Tongue (tissue), 3 donors: ENCODE measurements at places on chromosomes 1 and 21. TPM values are rescaled to one million over a fixed set of nuclear protein-coding genes. Genes with fewer than 3 reads are reported as not detected.

Gene SYDE2
- total RNA-seq = 18.4 TPM

Gene NFIA
- 68.1 TPM for total RNA-seq

Gene HENMT1
- total RNA-seq = 15.1 TPM

Gene ESPN
- total RNA-seq = 3.8 TPM

Gene CCDC190
- total RNA-seq = 11.8 TPM

Gene METTL18
- total RNA-seq = 4.9 TPM

DNA sequence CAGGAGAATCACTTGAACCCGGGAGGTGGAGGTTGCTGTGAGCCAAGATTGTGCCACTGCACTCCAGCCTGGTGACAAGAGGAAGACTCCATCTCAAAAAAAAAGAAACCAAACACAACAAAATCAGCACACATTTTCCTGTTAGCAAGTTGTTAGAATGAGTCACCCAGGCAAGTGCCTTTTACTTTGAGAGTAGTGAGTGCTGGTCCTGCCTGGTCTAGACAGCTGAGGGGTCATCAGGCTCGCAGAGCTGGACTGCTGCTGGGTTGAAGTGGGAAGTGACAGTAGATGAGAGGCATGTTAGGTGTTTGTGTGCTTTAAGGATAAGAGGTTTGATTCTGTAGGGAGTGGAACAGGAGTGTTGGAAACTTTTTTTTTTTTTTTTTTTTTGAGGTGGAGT is 31.9 kb downstream of the GNPAT start:
- no peak for DNase-seq

DNA sequence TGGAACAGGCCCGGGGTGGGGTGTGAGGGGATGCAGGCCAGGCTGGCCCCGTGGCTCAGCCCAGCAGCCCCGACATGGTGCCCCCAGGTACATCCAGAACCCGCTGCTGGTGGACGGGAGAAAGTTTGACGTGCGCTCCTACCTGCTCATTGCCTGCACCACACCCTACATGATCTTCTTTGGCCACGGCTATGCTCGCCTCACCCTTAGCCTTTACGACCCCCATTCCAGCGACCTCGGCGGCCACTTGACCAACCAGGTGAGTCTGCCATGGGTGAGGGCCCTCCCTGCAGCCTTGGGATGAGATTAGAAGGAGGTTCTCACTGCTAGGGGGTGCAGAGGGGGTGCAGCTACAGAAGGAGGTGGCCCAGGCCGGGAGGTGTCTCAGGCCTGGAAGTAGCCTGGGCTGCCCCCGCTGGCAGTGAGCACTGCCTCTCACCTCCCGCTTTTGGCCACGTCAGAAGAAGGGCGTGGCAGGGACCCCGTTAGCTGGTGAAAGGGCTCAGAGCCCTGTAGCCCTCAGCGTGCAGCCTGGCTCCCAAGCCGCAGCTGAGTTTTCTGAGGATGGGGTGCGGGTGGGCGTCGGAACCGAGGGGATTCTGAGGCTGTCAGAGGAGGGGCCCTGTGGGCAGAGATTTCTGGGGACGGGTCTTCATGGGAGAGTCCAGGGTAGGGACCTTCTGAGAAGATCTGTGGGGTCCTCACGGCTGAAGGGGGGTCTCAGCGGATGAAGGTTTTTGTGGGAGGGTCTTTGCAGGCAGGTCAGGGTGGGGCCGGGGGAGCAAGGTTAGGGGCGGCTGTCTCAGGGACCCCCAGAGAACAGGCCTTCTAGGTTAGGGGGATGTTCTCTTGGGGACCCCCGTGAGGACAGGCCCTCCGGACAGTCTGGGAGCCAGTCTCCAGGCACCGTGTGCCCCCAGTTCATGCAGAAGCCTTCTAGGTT is 10.4 kb downstream of the TTLL10 start:
- DNase-seq = no peak

GRCh38 chr1:58592522-58593134 is 15.6 kb upstream of the TACSTD2 start:
- DNase-seq = peak; percentile 70

GRCh38 chr1:174415506-174415905 is 32.3 kb upstream of the GPR52 start:
- DNase-seq = no peak

DNA sequence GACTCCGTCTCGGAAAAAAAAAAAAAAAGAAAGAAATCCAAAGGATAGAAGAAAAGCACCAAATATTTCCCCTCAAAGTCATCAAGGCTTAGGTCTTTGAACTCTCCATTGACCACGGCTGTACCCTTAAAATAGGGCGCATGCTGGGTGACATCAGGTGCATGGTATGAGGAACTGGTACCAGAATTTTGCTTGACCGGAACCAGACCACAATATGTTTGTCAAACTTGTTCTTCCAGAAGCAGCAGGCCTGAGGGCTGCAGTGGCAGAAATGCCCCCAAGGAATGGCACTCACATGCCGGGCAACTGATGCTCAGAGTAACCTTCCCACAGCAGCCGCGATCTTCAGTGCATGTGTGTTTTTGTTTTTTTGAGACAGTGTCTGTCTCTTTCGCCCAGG is 21.0 kb downstream of the RCC1 start:
- no peak for DNase-seq

DNA sequence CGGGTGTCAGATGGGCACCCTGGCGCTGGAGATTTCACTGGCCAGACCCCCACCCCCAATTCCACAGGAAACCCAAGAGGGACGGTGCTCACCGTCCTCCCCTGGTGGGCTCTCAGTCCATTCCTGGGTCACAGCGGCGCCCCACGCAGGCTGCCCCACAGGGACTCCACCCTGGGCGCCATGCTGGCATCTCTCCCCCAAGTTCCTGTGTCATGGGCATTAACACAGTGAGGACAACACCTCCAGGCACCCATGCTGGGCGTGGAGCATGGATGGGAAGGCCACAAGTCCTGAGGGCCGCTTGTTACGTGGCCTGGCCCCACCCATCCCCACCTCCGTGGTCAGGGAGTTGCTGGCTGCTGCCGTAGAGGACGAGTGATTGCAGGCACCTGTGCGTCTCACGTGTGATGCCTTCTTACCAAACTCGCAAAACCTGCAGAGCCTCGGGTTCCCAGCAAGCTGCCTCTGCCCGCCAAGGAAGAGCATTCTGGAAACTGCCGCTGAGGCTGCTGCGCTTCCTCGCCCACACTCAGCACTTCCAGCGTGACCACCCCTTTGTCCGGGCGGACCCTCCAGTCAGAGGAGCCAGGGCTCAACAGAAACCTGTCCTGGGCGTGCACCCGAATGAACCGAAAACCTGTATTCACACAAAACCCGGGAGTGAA is 60.3 kb downstream of the SLX9 start:
- DNase-seq = no peak

DNA sequence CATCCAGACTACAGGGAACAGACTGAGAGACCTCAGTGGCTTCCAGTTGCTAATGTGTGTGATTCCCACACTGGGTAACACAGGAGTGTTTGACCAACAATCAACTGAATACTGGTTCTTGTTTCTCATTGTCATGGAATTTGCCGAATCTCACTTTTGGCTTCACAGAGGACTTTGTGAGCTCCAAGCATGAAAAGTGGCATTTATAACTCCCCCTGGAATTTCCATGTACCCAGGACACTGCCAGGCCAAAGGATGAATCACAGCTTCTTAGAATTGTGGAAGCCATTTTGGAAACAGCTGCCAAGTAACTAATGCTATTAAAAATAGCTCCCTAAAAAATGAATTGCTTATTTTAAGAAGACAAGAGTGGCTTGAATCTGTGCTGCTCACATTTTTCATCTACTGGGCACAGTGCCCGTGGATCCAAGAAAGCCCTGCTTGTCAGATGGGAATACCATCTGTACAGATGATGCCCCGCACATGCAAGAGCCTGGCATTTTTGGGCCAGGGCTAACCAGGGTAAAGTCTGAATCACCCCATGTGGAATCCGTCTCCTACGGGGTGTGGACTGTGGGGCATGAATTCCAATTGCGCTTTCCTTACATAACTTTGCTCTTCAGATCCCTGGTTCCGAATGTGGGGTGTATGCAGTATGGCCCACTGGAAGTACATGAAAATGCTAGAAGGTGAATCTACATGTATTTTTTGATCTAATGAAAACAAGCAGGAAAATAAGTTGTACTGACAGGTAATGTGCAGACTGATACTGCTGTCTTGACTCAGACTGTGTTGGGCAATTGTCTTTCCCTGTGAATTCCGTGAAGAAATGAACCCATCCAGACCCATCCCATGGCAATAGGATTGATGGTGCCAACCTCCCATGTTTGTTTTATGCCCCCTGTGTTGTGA is 487.3 kb downstream of the SIPA1L2 start:
- peak; percentile 88 for DNase-seq

DNA sequence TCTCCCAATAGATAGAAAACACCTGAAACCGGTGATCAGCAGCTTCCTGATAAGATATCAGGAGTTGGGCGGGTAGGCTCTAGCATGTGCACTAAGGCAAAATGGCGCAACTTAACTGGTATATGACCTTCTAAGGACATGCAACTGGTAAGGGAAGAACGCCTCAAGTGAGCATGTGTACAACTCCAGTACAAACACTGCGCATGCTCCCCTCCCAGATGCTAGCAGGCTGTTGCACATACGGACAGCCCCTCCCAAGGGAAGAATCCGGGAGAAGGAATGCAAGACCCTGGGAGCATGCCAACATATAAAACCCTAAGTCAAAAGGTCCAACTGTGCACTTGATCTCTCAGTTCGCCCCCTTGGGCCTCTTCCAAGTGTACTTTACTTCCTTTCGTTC is 110.8 kb downstream of the TSEN15 start:
- peak; percentile 68 for DNase-seq
